ENCODE measurements at places on chromosomes 6 and 20. TPM values are rescaled to one million over a fixed set of nuclear protein-coding genes. Genes with fewer than 3 reads are reported as not detected.

- peak; percentile 71 for DNase-seq
Measured at GRCh38 chr6:14881398-14881797, 364.5 kb upstream of the JARID2 start.

- no peak for DNase-seq
Measured at GRCh38 chr6:154337406-154338005, 19.1 kb downstream of the IPCEF1 start.

GRCh38 chr6:135094403-135094821 lies 39.8 kb upstream of the HBS1L start:
- DNase-seq, result no peak

DNA sequence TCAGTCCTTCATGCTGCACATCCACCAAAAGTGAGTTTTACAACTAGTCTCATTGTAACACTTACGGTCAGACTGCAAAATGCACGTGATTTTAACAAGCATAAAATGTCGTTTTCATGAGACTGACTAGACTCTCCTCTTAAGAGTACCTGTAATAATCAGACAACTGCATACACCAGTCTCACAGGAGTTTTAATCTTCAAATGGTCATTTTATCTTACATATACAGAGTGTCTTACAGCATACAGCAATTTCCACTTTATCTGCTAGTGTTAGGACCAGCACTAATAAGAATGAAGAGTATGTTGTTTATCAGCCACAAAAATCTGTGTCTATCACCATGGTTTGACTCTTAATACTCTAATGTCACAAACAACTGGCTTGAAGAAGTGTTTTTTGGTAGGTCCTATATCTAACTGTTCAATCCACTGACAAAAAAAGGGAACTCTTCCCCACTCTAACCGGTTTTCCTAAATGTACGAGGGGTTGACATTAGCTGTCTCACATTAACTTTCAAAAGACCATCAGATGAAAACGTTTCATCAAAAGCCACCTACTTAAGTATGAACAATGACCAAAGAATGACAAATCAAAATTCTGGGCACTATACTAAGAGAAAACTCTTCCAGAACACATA lies 1.5 kb upstream of the ASF1A start:
- DNase-seq, result peak; percentile 25

- no peak for DNase-seq
Measured at GRCh38 chr6:73062130-73062529, 163.2 kb downstream of the KHDC1L start.

DNA sequence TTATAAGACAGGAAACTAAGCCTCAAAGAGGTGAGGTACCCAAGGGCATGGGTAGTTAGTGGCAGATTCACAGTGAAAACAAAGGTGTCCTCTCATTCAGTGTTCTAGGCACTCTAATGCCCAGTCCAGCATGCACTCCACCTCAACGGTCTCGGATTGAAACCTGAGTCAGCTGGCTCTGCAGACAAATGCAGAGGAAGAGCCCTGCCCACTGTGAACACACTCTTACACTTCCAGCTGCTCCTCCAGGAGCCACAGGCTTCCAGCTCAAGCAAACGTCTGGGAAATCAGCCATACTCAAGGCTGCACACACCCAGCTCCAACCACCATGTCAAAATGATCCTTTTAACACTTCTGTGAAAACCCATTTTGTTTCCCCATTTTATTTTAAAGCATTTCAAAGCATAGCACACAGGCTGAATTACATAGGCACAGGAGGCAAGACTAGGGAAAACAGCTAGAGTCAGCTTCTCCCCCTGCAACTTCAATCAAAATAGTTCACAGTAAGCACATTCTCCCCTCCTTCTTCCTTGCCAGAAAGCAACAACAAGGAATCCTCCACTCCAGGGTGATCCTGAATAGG lies 3.0 kb upstream of the IL17A start:
- DNase-seq, result no peak

- DNase-seq, result no peak
Measured at GRCh38 chr20:62880147-62880934, 18.7 kb upstream of the TCFL5 start.

GRCh38 chr20:5596401-5597193 lies 153.6 kb upstream of the SHLD1 start:
- no peak for DNase-seq

DNA sequence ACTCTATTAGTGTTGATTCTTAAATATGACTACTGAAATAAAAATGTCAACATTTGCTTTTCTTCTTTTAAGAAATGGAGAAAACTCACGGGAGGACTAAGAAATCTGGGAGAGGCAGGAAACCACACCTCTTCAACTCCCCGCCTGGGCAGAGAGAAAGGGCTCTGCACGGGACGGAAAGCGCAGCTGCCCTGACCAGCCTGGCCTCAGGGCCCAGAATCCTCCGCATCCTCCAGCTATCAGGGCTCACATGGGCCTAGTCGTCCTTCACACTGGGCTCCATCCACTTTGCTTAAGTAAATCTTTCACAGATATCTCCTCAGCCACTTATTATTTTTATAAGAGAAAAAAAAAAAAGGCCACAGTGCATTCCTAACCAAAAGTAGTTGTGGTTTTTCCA lies 215.1 kb downstream of the TBXT start:
- DNase-seq, result no peak

DNA sequence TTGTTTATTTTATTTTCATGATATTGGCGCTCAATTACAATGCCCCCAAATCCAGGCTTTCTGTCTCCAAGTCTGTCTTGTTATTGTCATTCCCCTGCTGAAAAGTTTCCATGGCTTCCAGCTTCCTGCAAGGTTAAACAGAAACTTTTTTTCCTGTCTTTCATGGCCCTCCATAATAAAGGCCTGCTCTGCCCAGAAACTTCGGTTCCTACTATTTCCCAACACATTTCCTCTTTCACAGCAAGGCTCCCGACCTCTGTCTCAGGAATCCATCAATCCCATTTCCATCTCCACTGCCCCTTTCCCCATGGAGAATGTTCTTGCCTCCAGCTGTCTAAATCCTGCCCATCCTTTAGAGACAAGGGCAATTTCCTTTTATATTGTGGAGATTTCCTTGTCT lies 365.2 kb upstream of the JARID2 start:
- peak; percentile 44 for DNase-seq

GRCh38 chr20:29497261-29497671 lies 1760.2 kb upstream of the DEFB115 start:
- DNase-seq, result no peak

DNA sequence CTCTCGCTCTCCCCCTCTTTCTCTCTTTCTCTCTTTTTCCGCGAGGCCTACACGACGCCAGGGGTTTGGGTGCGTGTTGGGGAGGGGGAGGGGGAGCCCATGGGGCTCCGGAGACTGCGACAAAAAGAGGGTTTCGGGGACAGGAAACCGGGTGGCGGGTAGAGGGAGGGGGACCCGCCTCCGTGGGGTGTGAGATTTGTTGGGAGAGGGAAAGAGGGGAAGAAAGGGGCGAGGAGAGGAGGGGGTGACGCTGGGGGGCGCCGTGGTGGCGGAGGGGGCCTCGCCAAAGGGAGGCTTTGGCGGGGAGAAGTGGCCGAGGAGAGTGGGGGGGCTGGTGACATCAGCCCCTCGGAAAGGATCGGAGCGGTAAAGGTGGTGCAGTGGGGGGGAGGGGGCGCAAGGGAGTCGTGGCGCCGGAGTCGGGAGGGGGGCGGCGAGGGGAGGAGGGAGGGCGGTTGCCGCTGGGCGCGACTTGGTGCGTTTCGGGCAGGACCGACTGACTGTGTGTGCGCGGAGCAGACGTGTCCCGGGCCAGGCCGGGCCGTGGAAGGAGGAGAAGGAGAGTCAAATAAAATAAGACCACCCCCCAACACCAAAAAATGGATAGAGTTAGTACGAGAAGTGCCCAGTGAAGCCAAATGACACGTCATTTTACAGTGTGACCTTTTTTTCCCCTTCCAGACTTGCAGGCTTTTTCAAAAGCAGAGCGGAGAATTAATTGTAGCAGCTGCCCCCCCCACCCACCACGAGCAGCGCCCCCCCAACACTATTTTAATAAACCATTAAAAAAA lies 39.8 kb downstream of the GNAS start:
- DNase-seq, result peak; percentile 77

- DNase-seq, result no peak
Measured at GRCh38 chr6:63477422-63478040, 94.7 kb upstream of the LOC128125822 start.

- no peak for DNase-seq
Measured at GRCh38 chr6:115634887-115635286, 425.8 kb downstream of the FRK start.

DNA sequence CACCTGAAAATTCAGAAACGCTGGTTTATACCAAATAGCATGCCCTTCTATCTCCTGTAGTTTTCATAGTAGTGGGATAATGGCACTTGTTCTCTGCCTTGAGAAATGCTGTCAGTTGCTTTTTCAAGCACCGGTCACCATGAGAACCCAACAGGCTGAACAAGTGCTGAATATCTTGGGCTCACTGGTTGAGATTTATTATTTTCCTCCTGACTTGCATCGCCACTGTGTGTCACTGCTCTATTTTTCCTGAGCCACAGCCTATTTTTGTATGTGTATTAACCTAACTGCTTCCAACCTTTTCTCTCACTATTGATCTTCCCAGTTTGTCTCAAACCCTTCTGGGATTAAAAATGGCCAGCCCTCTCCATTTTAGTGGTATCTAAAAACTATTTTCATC lies 71.9 kb downstream of the OPN5 start:
- DNase-seq, result no peak

DNA sequence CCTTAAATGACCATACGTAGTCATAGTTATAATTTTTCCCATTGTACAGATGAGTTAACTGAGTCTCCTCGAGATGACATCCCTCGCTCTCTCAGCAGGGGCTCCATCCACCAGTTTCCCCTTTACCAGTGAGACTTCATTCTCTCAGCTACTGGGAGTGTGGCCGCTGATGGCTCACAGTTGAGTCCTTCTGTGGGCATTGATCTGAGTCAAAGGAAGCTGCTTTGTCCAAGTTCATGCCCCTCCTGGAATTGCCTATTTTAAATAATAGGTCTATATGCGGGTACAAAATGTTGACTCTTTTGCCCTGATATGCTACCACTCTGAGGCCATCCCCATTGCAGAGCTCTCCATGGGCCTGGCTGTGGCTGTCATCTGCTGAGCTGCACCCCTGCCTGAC lies 14.8 kb upstream of the CST1 start:
- no peak for DNase-seq

DNA sequence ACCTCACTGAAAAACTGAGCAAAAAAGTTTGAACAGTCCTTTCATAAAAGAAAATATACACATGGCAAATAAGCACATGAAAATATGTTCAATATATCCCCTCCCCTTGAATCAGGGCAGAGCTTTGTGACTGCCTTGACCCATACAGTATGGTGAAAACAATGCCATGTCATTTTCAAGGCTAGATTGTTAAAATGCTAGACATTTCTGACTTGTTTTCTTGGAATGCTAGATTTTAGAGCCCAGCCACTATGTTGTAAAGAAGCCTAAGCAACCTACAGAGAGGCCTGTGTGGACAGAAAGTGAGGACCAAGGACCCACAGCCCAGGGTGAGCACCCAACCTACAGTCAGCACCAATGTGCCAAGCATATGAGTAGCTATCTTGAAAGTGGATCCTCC lies 17.1 kb upstream of the ASF1A start:
- no peak for DNase-seq

DNA sequence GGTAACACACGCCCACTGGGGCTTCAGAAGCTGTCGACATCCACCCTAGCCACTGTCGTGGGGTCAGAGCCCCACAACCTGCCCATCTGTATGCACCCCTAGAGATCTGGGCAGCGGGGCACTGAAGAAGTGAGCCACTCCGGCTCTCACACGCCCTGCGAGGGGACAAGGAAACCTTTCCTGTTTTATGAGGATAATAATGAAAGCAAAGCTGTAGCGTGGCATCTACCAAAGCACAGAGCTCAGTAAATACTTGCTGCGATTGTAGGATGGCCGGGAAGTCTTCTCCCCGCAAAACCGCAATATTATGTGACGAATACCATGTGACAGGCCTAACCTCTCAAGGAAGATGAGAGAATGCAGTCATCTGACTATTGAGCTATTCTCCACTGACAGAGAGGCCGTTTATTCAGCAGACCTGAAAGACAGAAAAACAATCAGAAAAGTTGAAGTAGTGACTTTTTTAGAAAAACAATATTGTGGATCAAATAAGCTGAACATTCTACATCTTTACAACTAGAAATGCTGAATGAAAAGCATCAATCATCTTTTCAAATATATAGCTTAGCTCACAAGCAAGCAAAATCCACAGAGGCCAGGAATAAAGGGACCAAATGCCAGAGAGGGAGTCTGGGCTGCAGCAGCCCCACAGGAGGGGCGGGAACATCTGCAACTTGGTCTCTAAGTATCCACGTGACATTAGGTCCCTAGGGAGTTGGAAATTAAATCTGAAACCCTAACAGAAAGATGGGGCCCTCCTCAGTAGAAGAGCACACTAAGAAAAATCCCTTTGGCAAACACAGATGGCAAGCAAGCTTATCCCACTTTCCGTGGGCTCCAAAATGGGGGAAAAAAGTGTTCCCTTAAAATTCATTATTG lies 207.8 kb downstream of the TTLL2 start:
- DNase-seq, result no peak

DNA sequence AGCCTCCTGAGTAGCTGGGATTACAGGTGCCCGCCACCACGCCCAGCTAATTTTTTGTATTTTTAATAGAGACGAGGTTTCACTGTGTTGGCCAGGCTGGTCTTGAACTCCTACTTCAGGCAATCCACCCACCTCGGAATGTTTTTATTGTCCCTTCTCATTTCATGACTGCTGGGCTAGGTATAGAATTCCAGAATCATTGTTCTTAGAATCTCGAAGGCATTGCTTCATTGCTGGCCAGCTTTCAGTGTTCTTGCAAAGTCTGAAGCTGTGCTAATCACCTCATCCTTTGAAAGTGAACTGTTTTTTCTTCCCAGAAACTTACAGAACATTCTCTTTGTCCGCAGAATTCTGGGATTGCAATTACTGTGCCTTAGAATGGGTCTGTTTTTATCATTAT lies 49.0 kb downstream of the PTPN1 start:
- DNase-seq, result no peak

DNA sequence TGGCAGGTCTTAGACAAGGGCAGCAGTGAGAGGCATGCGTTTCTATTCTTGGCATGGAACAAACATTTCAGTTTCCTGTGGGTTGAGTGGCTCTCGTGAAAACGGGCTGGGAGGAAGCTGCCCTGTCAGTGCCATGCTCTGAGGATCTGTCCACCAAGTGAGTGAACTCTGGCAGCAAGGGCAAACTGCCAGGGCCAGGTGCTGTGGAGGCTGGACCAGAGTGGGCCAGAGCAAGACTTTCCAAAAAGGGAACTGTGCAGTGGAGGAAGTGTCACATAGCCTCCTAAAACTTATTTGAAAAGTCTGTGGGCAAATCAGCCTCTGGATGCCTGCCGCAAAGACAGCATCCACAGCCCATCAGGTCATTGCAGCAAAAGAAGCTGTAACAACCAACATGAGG lies 44.2 kb upstream of the TAB2 start:
- no peak for DNase-seq

GRCh38 chr6:13908955-13909381 lies 15.8 kb upstream of the RNF182 start:
- DNase-seq, result peak; percentile 84

GRCh38 chr20:17985388-17986018 lies 16.7 kb downstream of the MGME1 start:
- no peak for DNase-seq

GRCh38 chr6:117480651-117481050 lies 1.8 kb upstream of the DCBLD1 start:
- no peak for DNase-seq

Gene ZFP57
- total RNA-seq, result 1.7 TPM

Gene ACSS1
- total RNA-seq, result 39.6 TPM

Gene C20orf141
- total RNA-seq, result not detected

Gene RSPO3
- total RNA-seq, result 0.19 TPM

Gene EPPIN
- total RNA-seq, result not detected

Gene TCP11
- total RNA-seq, result 0.28 TPM

Gene KIF25
- not detected for total RNA-seq

Gene CLPSL2
- not detected for total RNA-seq

Gene DTD1
- 64.6 TPM for total RNA-seq

Gene FILIP1
- 21.1 TPM for total RNA-seq

Gene IMPG1
- total RNA-seq, result not detected

Gene WFDC5
- not detected for total RNA-seq

Gene HAO1
- total RNA-seq, result not detected
